ENCODE measurements at places on chromosomes 5 and 9.
A peak's percentile ranks its signal among the peaks of the same experiment; 100 is the strongest.

GRCh38 chr5:6578676-6579343, 54.0 kb downstream of the NSUN2 start:
- DNase-seq: no peak

DNA sequence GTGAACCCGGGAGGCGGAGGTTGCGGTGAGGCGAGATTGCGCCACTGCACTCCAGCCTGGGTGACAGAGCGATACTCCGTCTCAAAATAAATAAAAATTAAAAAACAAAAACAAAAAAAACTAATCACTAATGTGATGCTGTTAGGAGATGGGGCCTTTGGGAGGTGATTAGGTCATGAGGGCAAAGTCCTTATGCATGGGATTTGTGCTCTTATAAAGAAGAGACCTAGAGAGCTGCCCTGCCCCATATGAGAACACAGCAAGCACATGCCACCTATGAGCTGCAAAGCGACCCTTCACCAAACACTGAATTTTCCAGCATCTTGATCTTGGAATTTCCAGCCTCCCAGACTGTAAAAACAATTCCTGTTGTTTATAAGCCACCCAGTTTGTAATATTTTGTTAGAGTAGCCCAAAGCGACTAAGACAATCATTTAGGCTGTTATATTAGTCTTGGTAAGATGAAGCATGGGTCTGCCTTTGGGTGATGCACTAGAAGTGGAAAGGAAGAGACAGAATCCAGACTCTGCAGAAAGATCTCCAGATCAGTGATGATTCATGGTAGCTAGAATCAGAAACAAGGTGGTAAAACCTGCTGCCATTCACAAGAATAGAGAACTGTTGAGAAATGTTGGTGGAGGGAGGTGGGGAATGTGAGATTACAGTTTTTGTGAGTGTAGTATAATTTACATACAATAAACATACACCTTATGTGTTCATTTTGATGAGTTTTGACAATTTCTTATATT, 26.2 kb downstream of the GPR21 start:
- peak; percentile 39 for DNase-seq

GRCh38 chr9:134474055-134474370, 147.8 kb downstream of the RXRA start:
- no peak for DNase-seq

- no peak for DNase-seq
Measured at GRCh38 chr5:113153512-113154097, 177.0 kb downstream of the DCP2 start.

DNA sequence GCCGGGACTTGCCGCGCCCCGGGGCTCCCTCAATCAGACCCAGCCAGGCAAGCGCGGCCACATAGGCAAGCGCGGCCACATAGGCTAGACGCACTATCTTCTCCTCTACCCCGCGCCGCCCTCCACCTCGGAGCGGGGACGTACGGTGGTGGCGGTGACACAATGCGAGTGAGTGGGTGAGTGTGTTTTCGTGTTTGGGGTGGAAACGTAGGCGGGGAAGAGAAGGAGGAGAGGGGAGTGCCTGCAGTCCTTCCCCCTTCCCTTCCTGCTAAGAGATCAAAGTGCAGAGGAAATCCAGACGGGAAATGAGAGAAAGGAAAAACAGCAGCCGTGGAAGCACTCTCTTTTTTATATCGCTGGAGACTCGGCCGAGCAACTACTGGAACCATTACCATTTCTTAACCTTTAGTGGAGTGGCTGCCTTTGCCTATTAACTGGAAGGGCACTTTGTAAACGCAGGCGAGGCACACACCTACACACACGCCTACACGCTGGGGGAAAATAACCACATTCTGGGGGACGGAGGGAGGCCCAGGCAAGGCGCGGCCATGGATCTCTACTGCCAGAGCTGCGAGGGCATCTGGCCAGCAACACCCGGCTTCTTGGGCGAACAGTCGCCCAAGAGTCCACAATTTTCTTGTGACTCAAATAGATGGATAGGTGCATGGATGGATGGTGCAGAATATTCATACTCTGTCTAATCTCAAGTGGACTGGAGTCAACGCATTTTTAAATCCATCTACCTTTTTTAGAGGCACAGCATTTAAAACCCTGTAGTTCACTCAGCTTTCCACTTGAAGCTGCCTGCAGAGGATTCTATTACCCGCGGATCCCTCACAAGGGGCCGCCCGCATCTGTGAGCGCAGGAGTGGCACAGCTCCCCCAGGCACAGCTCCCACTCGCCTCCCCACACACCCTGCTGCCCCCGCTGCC, 2.1 kb downstream of the EDIL3 start:
- peak; percentile 2 for DNase-seq

DNA sequence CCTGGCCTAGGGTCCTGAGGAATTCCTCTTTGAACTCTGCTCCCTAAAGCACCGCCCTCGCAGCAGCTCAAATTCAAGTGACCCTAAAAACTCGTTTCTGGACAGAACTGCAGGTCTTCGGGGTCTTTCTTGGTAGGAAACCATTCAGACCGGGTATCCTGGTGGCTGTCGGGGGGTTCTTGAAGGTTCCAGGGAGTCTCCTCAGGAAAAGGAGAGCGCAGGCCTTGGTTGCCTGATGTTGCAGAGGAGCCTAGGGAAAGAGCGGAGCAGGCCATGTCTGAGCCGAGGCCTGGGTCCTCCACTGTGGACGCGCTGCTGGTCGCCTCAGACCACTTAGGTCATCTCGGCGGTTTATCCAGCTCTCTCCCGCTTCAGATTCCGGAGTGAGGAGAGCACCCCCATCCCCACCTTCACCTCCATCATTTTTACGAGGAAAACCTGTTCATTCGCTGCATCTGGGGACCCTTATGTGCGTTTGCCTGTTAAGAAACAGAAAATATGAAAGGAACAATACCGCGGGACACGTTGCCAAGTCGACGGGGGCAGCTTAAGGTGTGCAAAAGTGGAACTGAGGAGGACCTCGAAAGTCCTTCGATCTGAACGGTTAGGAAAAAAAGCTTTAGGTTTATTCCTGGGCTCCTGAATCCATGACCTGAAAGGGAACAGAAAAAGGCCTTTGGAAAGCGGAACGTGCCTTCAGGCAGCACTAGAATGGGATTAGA, 299.4 kb downstream of the PARP8 start:
- no peak for DNase-seq

GRCh38 chr5:114311968-114312367, 49.9 kb upstream of the KCNN2 start:
- no peak for DNase-seq

GRCh38 chr9:130660683-130661450, 3.5 kb upstream of the PRDM12 start:
- no peak for DNase-seq

DNA sequence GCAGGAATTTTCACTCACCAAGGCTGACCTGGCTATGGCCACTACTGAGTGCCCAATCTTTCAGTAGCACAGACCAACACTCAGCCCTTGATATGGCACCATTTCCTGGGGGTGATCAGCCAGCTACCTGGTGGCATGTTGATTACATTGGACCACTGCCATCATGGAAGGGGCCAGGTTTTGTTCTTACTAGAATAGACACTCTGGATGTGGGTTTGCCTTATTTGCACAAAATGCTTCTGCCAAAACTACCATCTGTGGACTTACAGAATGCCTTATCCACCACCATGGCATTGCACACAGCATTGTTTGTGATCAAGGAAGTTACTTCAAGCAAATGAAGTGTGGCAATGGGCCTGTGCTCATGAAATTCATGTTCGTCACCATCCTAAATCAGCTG, 69.7 kb upstream of the SH3GL2 start:
- DNase-seq: no peak

GRCh38 chr5:82526540-82526939, 248.4 kb upstream of the RPS23 start:
- no peak for DNase-seq

DNA sequence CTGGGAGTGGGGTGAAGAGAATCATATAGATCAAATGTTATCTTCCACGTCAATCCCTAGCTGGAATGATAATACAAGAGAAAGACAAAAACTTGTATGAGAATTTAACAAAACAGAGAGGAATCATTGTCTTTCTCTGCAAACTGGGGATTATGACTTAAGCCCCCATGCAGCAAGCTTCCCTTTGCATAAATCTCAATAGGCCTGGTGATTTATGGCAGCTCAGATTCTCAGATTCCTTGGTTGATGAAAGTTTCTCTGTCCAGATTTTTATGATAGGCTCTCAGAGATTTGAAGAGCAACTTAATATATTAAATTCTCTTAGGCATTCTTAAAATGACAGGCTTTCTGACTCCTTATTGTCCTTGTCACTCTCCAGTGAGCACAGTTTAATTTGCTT, 56.0 kb downstream of the RASGRF2 start:
- DNase-seq: no peak

- no peak for DNase-seq
Measured at GRCh38 chr5:160497878-160498277, 76.2 kb downstream of the PTTG1 start.

DNA sequence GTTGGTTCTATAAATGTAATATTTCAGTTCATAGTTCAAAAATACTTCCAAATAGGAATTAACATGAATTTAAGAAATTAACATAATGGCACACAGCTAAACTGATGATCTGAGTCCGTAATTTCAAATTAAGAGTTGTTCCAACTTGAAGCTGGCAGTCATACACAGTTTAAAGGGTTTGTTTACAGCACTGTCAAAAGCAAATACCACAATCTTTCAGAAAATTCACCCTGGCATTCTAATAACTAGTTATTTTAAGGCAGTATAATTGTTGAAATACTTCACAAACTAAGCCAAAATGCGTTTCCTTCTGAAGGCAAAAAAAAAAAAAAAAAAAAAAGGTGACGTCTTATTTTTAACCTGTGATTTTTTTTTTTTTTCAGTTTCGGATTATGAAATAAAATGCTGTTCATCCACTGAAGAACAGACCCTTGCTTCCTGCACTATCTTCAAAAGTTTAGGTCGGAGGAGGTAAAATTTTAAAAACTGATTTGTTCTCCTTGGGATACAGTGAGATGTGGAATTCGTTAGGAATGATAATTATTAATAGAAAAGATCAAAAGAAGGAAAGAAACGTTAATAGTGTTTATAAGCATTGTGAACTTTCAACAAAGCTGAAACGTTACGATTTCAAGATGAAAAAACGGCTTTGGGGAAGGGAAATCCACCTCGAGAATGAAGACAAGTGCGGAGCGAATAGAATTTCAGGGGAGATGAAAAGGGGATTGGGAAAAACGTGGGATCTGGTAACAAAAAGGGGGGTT, 850 bp downstream of the IL6ST start:
- DNase-seq: no peak

- DNase-seq: no peak
Measured at GRCh38 chr9:109082091-109082620, 37.6 kb downstream of the TMEM245 start.

- DNase-seq: peak; percentile 11
Measured at GRCh38 chr5:95963650-95964410, 2.2 kb upstream of the ELL2 start.

DNA sequence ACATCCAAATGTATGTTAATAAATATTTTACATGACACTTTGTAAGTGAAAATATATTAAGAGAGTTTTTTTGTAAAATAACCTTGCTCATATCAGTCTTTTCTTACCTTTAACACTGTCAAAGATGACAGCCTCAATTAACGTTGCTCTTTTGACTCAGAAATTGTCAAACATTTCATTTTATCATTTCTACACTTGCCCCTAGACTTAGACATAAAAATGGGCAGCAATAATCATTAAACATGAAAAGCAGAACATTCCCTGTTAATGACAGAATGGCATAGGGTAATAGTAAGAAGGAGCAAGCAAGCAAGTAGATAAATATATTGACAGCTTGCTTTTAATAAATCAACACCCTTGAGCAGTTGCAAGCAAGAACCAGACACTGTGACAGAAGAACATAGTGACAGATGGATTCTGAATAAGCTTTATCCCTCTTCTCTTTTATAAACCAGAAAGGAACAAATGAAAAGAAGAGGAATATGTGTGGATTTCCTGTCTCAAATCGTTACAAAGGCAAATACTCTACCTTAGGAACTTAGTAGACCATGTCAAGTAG, 796.0 kb upstream of the CHD1 start:
- DNase-seq: no peak

GRCh38 chr5:160269017-160269416, 39.7 kb downstream of the FABP6 start:
- DNase-seq: peak; percentile 89

GRCh38 chr5:87113861-87114260, 153.8 kb upstream of the RASA1 start:
- no peak for DNase-seq

- DNase-seq: no peak
Measured at GRCh38 chr5:82405161-82405560, 127.0 kb upstream of the RPS23 start.

GRCh38 chr5:96931605-96932004, 4.3 kb upstream of the LNPEP start:
- DNase-seq: no peak

DNA sequence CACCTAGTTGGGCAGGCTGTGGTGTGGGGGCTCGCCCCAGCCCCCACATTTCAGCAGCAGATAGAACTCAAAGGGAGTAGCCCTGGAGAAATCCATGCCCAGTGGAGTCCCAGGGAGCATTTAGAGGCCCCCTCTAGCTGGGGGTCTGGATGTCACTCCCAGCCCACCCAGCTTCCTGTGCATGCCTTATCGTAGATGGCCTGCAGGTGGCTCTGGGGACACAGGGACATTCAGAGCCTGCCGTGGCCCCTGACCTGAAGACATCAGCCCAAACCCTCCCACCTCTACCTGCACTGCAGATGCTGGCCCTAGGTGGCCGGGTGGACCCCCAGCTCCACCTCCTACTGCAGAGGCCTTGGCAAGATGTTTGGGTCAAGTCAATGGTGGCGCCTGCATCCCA, 49.0 kb upstream of the LMX1B start:
- DNase-seq: no peak

DNA sequence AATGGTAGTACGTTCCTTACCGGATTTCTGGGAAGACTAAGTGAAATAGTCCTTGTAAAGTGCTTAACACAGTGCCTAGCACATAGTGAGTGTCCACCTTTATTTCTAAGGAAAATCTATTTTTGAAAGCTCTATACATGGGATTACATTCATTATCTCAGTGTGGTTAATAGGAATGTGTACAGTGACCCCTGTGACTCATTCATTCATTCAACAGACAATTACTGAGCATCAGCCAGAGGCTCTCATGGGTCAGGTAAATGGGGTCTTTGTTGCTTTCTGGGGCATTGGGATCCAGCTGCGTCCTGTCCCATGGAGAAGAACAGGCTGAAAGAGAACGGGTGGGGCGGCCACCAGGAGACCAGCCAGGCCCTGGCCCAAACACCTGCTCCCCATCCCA, 226.2 kb upstream of the TBC1D2 start:
- no peak for DNase-seq
